NCI-H1417 treated with DMSO at 0.1 percent for 48 hours (cell line): ENCODE measurements at places on chromosomes 4 and X.

DNA sequence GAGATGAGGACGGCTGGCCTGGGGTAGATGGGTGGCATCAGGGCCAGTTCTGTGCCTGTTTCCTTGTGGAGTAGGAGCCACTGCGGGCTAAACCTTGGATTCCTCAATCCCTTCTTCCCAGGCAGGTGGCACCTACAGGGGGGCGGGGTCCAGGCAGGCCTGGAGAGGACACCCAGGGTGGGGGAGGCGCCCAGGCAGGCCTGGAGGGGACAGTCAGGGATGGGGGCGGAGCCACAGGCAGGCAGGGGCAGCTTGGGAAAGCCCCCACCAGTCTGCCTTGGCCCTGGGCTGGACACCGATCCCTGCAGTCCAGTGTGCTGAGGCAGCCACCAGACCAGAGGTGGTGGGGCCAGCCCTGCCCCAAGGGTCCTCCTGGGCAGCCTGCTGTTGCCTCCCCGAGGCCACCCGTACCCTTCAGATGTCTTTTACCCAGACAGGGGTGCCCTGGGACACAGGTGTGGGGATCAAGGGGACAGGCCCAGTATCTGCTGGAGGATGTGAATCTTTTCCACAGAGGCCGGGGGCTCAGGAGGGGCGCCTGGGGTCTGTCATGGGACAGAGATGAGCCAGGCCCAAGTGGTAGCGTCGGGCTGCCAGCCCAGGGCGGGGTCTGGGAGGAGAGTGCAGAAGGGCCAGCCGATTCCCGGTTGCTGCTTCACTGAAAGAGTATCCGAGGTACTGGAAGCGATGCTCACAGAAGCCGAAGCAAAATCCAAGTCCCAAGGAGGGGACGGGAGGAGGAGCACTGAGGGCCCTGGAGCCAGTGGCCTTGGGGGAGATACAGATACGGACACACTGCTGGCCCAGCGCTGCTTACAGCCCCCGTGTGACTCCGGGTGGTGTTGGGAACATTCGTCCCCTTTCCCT is 34.5 kb downstream of the LRPAP1 start:
- no peak for DNase-seq

DNA sequence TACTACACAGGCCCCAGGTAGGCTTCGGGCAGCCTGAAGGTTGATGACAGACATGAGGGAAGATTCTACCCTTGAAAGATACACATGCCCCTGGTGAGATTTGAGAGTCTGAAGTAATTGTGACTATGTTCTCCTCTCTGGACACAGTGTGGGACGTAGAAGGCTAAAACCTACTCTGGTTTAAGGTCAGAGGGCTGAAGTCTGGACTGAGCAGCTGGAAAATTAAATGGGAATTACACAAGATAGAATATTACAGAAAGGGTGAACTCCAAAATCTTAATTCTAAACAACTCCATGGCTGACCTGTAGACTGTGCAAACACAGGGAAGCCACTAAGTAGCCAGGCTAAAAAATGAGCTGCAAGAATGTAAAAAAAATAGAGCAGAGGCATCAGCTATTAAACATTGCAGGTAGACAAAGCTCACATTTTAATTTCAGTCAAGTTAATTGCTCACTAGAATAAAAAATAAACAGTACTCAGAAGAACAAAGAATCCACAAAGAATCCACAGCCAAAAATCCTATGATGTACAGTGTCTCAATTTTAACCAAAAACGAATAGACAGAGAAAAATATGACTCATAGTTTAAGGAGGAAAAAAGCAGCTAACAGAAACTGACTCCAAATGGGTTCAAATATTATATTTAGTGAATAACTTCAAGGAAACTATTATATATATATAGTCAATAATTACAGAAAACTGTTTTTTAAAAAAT is 170.4 kb downstream of the PCDH18 start:
- DNase-seq, result no peak

GRCh38 chrX:71128915-71129765 is 10.7 kb downstream of the MED12 start:
- no peak for DNase-seq

DNA sequence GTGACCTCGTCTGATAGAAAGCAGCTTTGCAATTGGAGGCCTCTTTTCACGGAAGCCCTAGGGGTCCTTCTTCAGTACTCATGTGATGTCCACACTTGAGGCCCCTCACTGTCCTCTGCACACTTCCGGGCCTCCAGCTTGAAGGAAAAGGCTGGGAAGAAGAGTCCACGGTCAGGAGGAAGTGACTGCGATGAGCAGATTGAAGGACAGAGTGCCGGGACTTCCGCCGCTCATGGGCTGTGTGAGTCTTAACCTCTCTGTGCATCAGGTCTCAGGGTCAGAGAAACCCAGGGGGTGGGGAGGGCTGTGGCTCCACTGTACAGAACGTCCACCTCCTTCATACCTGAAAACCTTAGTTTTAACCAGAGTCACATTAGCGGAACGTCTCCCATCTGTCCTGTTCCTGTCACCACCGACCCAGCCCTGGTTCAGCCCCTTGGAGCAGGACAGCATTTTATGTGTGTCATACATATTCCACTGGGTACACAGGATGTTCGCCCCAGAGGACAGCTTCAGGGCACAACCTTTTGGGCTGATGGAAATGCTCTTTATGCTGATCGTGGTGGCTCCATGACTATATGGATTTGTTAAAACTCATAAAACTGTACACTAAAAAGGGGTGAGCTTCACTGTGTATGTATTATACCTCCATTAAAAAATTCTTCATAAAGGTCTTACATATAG is 51.0 kb upstream of the SORCS2 start:
- DNase-seq, result no peak

DNA sequence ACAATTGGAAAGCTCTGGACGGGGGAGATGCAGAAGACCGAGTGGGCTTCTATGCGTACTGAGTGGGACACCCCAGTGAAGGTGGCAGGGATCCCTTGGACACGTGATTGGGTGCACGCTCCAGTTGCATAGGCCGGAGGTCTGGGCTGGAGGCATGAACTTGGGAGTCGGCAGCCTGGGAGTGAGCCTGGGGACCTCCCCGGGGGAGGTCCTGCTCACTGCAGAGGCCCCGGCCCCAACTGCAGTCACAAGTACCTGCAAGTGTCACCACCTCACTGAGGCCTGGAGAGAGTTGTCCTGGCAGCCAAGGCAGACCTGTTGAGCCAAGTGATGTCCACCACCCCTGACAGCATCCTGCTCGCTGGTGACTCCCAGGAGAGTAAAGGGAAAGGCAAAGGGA is 49.3 kb upstream of the HMX1 start:
- DNase-seq, result no peak

- DNase-seq, result no peak
Observed at GRCh38 chr4:48445704-48446103, 37.4 kb upstream of the SLC10A4 start.

DNA sequence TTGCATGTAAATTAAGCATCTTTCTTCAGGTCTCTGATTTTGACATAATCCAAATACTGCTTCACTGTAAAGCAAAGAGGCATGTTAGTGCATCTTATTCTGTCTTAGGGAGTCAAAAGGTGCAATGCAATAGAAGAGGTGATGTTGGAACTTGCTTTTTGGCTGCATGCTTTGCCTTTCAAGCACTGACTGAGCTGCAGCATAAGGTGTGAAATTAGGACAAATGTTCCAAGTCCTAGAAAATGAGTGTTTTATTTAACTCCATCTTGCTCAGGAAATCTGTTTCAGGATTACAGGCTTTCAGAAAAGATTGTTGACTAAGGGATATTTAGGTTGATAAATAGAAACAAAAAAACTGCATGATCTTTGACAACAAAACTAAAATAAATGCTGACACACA is 30.8 kb downstream of the NAA11 start:
- DNase-seq, result no peak

- no peak for DNase-seq
Observed at GRCh38 chrX:53442322-53442631, 8.1 kb upstream of the HSD17B10 start.

DNA sequence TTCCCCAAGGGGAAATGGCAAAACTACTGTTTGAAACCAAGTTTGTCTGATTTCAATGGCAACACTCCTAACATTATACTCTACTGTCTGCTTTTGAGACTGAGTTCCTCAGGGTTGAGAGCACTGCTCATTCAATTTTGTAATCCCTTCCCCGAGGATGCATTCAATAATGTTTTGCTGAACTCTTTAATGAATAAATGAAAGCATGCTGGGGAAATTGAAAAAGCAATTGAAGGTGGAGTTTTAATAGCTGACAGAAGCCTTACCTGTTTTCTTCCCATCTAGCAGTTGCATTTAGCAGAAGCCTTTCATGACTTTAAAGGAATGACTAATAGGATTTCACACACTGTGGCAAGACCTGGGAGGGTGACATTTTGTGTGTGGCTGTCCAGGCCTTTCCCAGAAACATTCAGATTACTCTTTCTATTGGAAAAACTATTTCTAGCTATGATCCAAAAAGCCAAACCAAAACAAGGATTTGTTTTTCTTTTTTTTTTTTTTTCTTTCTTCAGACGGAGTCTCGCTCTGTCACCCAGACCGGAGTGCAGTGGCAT is 45.1 kb downstream of the DTHD1 start:
- DNase-seq, result no peak
